NCI-H1105 (cell line): ENCODE measurements at places on chromosomes 12 and 14.
A peak's percentile ranks its signal among the peaks of the same experiment; 100 is the strongest.

DNA sequence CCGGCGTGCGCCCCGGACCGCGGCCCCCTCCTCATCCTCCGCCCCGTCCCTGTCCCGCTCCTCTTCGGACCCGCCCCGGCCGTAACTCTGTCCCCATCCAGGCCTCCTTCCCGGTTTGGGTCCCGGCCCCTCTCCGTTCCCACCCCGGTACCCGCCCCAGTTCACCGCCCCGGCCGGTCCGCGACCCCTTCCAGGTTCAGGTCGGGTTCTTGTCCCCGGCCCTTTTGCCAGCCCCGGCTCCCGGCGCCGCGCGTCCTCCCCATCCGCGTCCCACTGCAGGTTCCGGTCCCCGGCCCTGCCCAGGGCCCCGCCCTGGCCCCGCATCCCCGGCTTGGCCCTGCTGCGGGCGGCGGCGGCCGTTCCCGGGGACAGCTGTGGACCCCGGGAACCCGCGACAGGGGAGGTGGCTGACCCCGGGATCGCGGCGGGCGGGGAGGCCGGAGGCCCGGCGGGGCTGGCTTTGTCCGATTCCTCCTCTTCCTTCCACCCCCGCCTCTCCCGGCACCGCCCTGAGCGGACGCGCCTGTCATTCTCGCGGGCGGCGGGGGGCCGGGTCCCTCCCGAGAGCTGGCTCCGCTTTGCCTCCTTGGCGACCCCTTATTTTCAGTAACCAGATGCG lies 601 bp downstream of the KLC1 start:
- DNase-seq, result peak; percentile 8

- no peak for DNase-seq
Observed at GRCh38 chr14:104030958-104031357, 54.5 kb upstream of the ASPG start.

DNA sequence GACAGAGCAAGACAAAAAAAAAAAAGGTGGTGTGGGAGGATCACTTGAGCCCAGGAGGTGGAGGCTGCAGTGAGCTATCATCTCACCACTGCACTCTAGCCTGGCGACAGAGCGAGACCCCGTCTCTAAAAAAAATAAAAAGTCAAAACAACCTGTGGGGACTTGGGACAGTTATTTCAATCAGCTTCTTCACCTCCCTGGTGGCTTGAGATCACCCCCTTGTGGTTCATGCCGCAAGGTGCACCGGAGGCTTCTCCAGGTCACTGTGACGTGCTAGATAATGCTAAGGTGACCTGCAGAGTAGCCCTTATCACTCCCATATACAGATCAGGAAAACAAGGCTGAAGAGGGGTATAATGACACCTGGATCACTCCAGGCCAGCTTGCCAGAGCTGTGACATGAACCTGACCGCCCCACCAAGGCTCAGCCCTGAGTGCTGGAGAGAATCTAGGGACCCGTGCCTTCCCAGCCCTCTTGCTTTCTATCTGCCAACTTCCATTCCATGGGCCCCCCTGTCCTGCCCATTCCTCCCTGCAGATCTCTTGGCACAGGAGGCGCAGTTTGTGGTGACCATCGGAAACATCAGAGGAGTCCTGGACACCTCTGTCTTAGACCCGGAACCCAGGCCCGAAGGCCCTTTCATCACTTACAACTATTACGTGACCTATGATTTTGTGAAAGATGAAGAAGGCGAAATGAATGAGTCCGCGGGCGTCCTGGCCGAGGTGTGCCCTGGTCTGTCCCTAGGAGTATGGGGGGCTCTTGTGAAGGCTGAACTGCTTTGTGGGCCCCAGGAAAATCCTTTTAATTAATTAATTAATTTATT lies 8.1 kb downstream of the LRRC43 start:
- no peak for DNase-seq

DNA sequence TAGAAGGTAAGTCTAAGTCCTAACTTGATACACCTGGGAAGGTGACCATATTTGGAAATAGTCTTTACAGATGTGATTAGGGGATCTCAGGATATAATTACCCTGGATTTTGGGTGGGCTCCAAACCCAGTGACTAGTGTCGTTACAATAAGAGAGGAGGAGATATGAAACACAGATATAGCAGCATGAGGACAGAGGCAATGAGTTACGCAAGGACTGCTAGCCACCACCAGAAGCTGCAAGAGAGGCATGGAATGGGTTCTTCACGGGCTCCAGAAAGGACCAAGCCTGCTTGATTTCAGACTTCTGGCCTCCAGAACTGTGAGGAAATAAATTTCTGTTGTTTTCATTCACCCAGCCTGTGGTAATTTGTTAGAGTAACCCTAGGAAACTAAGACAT lies 28.6 kb downstream of the FGFR1OP2 start:
- no peak for DNase-seq

- DNase-seq, result no peak
Observed at GRCh38 chr14:60003991-60004390, 84.0 kb downstream of the LRRC9 start.

DNA sequence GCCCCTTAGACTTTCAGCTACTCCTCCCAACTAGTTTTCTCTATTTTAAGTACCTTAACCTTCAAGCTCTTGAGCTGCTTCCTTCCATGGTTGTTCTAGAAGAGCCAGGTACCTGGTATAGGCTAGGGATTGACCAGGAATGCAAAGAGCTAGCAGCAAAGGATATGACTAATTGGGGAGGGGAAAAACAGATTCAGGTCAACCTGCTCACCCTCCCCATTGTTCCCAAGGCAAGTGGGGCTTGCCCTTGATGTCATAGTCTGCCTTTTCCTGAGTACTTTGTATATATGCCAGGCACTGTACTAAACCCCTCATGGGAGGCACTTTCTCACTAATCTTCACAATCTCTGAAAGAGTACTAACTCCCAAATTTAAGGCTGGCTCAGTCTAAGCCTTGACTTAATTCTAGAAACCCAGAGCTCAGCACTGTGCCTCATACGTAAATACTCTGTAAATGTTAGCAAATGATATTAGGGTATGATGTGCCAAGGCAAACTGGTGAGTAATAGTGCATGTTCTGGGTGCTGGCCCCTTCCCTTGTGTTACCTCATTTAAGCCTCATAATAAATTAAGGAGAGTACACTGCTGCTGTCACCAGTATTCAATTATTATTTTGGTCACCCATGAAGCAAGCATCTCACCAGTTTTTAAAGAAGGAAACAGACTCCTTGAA lies 42.2 kb downstream of the SUDS3 start:
- no peak for DNase-seq

GRCh38 chr14:33736979-33737378 lies 213.9 kb downstream of the EGLN3 start:
- DNase-seq, result no peak

DNA sequence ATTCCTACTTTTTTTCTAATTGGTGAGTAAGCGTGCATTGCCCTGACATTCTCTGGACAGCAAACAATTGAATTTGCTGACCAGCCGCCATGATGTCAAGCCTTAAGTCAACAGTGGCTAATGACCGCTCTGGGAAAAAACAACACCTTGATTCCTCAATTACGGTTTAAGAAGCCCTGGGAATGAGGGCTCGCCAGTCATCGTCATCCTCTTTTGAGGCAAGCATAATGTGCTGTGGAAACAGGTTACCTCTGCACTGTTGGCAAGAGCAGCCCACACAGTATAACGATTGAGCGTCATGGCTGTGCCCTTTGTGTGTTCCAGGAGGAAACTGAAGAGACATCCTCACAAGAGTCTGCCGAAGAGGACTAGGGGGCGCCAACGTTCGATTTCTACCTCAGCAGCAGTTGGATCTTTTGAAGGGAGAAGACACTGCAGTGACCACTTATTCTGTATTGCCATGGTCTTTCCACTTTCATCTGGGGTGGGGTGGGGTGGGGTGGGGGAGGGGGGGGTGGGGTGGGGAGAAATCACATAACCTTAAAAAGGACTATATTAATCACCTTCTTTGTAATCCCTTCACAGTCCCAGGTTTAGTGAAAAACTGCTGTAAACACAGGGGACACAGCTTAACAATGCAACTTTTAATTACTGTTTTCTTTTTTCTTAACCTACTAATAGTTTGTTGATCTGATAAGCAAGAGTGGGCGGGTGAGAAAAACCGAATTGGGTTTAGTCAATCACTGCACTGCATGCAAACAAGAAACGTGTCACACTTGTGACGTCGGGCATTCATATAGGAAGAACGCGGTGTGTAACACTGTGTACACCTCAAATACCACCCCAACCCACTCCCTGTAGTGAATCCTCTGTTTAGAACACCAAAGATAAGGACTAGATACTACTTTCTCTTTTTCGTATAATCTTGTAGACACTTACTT lies 138.9 kb downstream of the HMGA2 start:
- no peak for DNase-seq

- no peak for DNase-seq
Observed at GRCh38 chr12:105658389-105658788, 327.9 kb downstream of the C12orf75 start.

- no peak for DNase-seq
Observed at GRCh38 chr12:108861878-108862587, 4.7 kb upstream of the SSH1 start.

DNA sequence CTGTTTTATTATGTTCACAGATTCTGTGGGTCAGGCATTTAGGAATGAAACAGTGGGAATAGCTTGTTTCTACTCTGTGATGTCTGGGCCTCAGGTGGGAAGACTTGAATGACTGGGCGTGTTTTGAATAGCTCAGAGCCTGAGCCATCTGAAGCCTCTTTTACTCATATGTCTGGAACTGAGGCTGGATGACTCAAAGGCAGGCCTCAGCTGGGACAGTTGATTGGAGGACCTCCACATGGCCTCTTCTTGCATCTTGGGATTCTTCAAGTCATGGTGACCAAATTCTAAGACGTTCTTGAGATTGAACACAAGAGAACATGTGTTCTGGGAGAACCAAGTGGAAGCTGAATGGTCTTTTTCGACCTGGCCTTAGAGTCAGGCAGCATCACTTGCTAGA lies 45.8 kb upstream of the TBX3 start:
- DNase-seq, result no peak

- no peak for DNase-seq
Observed at GRCh38 chr12:81211306-81211705, 133.4 kb downstream of the ACSS3 start.

GRCh38 chr12:20602641-20603391 lies 92.3 kb upstream of the SLCO1C1 start:
- no peak for DNase-seq

DNA sequence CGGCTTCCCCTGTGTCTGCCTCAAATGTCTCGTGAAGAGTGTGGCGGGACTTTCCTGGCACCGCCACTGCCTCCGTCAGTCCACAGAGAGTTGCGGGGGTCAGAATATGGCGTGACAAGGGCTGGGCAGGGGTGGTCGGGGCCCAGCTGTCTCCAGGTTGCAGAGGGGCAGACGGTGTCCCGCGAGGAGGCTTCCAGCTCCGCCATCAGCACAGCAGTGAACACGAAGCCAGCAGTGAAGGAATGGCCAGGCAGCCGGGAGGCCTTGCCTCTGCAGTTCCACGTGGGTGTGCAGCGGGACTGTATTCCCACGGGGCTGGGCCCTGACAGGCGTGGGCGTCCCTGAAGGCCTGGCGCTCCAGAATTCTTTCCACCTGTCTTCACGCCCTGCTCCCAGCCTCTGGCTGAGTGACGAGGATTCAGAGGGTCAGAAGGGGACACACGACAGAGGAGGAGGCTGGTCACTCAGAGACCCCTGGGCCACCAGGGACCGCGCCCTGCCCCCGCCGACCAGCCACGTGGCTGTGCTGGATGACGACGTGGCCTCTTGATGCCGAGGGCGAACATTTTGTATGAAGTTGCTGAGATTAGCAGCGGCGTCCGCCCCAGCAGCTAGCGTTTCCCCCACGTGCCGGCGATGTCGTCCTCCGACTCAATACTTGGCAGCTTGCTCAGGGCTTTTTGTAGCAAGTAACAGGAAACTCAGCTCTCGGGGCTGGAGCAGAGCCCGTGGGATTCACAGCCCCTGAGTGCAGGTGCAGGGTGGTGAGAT lies 25.0 kb upstream of the GALNT9 start:
- no peak for DNase-seq

DNA sequence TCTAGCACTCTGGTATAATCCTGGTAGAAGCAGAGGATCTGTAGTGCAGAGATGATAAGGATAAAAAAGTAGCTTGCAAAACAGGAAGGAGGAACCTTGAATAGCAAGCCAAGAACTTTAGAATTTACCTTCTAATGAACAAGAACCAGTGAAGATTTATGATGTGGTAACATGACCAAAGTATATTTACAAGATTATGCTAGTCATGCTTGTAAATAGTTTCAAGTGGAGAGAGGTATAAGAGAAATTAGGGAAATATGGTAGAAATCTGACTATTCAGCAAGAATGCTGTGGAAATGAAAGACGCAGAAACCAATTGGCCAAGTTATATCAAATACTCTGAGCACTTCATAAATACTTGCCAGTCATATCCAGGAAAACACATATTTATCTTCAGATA lies 47.8 kb downstream of the ERGIC2 start:
- no peak for DNase-seq

GRCh38 chr14:49218436-49219092 lies 367.6 kb downstream of the RPS29 start:
- no peak for DNase-seq

GRCh38 chr12:63052696-63053095 lies 98.3 kb downstream of the AVPR1A start:
- DNase-seq, result no peak

DNA sequence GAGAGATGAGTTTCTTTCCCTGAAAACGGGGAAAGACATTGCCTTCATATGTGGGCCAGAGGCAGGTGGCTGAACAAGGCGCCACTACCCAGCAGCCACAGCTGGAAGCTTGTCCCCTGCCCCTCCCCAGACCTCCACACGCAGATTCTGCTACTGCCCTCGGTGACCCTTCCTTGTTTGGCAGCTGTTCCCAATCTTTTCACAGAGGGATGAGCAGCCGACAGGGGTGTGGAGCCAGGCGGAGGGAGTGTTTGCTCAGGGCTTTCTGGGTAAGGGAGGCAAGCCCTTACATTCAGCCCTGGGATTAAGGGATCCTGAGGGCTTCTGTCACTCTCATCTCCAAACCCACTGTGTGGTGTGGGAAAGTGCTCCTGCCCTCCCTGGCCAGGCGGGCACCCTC lies 4.5 kb upstream of the KRT4 start:
- no peak for DNase-seq

DNA sequence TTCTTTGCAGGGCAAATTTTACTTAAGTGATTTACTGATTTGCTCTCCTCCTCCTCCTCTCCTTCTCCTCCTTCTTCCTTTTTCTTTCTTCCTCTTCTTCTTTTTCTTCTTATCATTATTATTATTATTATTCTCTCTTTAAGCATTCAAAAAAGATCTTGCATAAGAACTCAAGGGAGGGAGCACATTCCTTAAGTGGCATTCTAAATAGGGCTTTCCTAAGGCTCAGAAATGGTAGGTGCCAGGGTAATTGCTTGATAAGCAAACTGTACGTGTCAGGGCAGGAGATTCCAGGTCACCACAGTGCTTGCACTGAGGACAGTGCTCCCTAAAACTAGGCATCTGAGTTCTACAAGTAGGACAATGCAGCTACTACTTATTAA lies 92.4 kb downstream of the SPTSSA start:
- no peak for DNase-seq

DNA sequence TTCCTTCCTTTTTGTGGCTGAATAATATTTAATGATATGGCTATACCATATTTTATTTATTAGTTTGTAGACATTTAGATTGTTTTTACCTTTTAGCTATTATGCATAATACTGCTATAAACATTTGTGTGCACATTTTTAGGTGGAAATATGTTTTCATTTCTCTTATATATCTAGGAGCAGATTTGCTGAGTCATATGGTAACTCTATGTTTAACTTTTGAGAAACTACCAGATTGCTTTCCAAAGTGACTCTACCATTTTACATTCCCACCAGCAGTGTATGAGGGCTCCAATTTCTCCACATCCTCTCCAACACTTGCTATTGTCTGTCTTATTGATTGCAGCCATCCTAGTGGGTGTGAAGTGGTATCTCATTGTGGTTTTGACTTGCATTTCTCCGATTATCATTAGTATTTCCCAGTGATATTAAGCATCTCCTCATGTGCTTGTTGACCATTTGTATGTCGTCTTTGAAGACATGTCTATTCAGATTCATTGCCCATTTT lies 160.2 kb downstream of the KICS2 start:
- DNase-seq, result no peak
